ENCODE measurements at places on chromosomes 2 and 18.

- no peak for DNase-seq
These were observed 19.4 kb upstream of the DSC3 start for GRCh38 chr18:31061945-31062344.

DNA sequence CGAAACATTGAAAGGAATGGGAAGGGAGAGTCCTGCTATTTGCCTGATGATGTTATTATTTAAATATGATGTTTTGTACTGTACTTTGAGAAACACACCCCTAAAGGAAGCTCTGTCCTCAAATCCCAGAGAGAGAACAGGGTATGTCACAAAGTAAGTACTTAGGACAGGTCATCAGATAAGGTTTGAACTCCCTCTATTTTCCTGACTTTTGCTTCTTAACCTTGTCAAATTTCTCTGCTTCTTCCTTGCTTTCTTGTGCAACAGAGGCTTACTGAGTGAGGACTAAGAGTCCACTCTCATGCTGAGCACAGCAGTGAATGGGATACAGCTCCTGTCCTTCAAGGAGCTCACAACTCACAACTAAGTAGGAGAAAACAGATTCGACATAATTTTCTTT is 3.7 kb downstream of the DGUOK start:
- no peak for DNase-seq

- DNase-seq, result peak; percentile 91
These were observed 59.2 kb downstream of the IL1R2 start for GRCh38 chr2:102050854-102051391.

- no peak for DNase-seq
These were observed 24.1 kb downstream of the FAM228B start for GRCh38 chr2:24147364-24147763.

GRCh38 chr2:174686430-174686829 is 77.8 kb downstream of the CHRNA1 start:
- DNase-seq, result no peak

- no peak for DNase-seq
These were observed 38.5 kb upstream of the ATG16L1 start for GRCh38 chr2:233213011-233213410.

- DNase-seq, result no peak
These were observed 166.4 kb downstream of the ZNF385B start for GRCh38 chr2:179694963-179695362.

- peak; percentile 82 for DNase-seq
These were observed 190.7 kb downstream of the RDH14 start for GRCh38 chr2:18369760-18370159.

DNA sequence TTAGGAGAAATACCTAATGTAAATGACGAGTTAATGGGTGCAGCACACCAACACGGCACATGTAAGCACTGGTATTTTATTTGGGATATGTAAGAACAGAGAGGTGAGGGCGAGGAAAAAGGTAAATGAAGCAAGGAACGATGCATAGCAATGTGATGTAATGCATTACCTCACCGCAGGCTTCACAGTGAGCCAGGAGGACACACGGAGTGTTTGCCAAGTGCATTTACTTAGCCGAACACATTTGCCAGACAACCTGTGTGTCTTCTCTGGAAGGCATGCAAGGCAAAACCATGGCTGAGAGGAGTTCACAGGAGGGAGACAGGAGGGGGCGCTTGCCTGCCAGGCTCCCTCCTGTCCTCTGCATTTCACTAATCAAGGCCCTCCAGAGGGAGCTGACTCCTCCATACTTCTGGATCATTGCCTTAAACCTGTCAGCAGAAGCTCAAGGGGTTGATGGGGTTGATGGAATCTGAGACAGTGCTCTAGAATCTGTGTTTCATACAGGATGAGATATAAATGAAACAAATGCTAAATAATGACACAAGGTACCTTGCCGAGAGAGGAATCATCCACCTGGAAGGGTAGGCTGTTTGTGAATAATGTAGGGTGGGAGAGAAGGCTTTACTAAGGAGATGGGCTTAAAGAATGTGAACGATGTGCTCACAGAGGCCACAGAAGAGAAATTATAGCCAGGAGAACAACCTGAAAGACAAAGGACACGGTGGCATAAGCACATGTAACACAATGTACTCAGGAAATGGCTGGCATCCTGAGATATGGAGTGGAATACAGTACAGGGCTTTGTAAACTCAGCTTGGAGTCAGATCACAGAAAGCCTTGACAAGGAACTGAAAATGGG is 9.1 kb upstream of the TPRKB start:
- DNase-seq, result no peak

DNA sequence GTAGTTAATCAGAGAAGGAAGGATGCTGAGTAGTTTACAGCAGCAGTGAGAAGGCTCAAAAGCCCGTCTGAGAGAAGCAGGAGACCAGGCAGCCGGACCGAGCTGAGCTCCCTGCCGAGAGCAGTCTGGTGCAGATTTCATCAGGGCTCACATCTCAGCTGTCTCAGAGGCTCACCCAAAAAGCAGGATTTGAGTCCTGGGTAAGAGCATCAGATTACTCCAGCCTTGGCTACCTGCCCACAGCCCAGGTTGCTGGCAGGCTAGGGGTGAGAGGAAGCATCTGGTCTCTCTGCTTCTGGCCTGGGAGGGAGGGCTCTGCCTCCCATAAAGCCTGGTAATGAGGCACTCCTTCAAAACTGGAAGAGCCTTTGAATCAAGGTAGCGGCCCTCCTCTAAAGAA is 140.5 kb downstream of the ST6GAL2 start:
- no peak for DNase-seq
